Stimulated activated CD4-positive, alpha-beta T cell treated with anti-CD3 and anti-CD28 coated beads, Interleukin-1b, Interleukin-23, amount 100 ng/mL, for 1 hour (primary cell): ENCODE measurements at places on chromosomes 1 and 21.
A peak's percentile ranks its signal among the peaks of the same experiment; 100 is the strongest.

GRCh38 chr1:41502912-41503311 is 18.4 kb upstream of the EDN2 start:
- no peak for DNase-seq

- no peak for DNase-seq
These were observed 356.1 kb downstream of the ZNF326 start for GRCh38 chr1:90351019-90351418.

DNA sequence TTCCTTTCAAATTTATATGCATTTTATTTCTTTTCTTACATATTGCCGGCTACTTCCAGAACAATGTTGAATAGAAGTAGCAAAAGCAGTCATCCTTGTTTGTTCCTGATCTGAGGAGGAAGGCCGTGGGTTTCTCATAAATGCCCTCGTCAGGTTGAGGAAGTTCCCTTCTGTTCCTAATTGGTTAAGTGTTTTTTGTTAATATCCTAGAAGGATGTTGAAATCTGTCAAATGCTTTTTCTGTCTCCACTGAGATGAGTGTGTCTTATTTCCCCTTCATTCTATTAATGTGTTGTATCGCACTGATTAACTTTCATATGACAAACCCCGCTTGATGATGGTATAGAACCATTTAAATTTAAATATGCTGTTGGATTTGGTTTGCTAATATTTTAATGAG is 15.4 kb downstream of the TTLL10 start:
- no peak for DNase-seq

GRCh38 chr1:236795757-236796667 is 920 bp downstream of the MTR start:
- peak; percentile 51 for DNase-seq

DNA sequence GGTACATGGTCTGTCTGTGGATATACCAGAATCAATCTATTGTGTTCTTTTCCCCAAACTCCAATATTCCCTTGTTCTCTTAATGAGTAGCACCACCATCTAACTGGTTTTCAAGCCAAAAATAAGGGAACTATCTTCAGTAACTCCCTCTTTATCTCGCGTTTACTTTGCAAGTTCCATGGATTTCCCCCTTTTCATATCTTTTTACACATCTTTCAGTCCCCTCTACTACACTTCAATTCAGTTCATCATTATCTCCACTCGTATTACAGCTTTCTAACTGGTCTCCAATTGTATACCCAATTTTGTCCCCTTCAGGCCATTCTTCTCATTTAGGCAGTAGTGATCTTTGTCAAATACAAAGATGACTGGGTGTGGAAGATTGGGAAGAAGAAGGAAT is 4.1 kb upstream of the TMCO1 start:
- DNase-seq: no peak

DNA sequence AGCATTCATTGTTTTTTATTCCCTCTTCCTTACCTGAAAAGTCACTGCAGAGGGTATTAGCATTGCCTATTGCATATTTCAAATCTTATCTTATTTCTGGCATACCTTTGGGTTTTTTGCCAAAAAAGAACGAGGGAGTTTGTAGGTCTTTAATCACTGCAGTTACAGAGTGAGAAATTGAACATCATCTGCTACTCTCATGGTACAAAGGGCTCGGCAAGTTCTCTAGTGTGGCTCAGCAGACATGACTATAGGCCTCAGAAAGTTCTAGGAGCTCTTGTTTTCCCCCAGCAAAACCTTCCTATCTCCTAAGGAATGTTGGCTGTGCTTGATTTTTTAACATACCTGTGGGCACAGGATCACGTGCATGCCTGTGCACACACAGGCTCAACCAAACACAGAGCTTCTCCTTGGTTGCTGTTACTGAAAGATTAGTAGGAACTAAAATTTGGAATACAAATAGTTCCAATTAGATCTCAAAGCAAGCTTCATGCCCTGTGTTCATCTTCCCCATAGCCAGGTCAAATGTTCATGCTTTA is 69.7 kb downstream of the CCDC185 start:
- DNase-seq: no peak

DNA sequence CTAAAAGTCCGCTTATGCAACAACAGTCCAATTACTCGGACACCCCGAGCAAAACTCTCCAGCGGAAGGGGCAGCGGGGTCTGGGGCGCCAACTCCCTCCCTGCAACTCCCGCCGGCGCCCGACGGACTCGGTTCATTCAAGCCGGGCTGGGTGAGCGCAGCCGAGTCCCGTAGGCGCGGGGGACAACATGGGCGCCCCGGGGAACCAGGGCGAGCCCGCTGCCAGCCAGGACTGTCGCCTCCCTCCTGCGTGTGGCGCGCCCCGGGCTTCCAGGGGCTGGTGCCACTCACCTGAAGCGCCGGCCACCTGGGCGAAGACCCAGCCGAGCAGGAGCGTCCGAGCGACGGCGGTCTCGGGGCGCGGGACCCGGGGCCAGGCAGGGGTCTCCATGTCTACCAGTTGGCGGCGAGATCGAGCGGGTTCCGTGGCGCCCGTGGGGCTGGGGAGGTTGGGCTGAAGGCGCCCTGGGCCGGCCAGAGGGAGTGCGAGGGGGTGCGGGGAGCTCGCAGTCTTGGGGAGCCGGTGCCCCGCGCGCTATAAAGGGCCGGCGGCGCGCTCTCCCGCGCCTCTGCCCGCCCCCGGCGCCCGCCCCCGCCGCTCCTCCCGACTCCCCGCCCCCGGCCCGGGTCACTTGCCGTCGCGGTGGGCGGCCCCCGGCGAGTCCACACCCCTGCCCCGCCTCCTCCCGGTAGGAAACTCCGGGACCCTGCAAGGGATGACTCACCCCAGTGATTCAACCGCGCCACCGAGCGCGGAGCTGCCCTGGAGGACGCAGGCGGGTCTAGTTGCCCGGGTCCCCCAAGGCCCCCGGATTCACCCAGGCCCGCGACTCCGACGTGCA is at the start of gene F3:
F3 (minus strand) TSS at position 514 of the 842 bp plus-strand sequence; CDS start at position 391, 123 bp downstream.
- DNase-seq: peak; percentile 65
